Stimulated activated CD8-positive, alpha-beta memory T cell treated with anti-CD3 and anti-CD28 coated beads, Interleukin-12 subunit alpha, Interleukin-12 subunit beta, amount 100 ng/mL, for 1 hour (primary cell): ENCODE measurements at places on chromosomes 12 and 14.

- DNase-seq, result no peak
Observed at GRCh38 chr12:26113181-26113654, 11.6 kb downstream of the BHLHE41 start.

DNA sequence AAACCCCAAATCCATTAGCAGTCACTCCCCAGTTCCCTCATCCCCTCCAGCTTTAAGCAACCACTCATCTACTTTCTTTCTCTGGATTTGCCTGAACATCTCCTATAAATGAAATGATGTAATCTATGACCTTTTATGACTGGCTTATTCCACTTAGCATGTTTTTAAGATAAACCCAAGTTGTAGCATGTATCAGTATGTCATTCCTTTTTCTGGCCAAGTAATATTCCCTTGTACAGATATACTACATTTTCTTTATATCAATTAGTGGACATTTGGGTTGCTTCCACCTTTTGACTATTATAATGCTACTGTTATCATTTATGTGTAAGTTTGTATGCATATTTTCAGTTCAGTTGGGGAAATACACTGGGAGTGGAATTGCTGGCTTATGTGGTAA lies 83.4 kb downstream of the TESC start:
- no peak for DNase-seq

GRCh38 chr14:72615451-72616121 lies 278.3 kb downstream of the DPF3 start:
- DNase-seq, result no peak

DNA sequence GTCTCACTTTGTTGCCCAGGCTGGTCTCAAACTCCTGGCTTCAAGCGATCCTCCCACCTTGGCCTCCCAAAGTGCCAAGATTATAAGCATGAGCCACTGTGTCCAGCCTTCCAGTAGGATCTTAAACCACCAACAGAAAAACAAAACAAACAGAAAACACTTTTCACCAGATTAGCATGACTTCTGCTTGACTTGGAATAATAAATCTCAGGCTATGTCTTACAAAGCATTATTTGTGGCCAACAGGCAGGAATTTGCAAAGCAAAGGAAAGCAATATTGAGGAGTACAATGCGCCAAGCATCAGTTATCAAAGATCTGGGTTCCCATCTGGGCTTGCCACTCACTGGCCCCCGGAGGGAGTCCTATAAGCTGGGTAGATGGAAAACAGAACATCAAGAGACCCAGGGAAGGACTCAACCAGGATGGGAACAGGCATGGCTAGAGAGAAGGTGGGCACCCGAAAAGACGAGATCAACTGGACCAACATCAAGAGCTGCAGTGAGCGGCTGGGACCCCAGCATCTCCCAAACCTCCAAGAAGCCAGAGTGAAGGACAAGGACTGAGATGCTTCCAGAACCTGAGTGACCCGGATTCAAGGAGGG lies 101.2 kb downstream of the TMEM30B start:
- DNase-seq, result no peak

DNA sequence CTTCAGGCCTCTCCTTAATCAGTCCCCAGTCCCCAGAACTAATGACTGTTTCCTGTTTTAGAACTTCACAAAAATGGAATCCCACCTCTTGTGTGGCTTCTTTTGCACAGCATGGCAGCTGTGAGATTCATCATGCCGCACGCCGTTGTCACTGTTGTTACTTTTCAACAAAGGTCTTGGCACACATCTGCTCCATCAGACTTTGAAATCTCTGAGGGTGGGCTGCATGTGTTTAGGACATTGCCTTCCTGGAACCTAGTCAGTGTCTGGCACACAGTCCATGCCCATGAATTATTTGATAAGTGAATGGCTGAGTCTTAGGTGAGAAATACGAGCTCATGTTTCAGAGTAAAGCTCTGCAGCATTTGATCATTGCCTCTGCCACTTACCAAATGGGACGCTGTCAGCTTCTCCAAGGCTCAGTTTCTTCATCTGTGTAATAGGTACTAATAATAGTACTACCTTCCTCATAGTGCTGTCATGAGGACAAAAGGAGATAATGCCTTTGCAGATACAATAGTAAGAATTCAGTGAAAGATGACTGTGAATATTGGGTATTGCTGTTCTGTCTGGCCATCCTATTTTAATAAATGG lies 90.4 kb downstream of the SRRM4 start:
- no peak for DNase-seq

GRCh38 chr12:6085841-6086240 lies 38.6 kb downstream of the VWF start:
- no peak for DNase-seq

- DNase-seq, result no peak
Observed at GRCh38 chr12:30450872-30451271, 244.8 kb downstream of the IPO8 start.

- no peak for DNase-seq
Observed at GRCh38 chr12:118429688-118430383, 53.5 kb downstream of the SUDS3 start.

- no peak for DNase-seq
Observed at GRCh38 chr12:30188602-30189326, 405.0 kb upstream of the TMTC1 start.

GRCh38 chr12:74820324-74820723 lies 282.7 kb downstream of the ATXN7L3B start:
- no peak for DNase-seq

DNA sequence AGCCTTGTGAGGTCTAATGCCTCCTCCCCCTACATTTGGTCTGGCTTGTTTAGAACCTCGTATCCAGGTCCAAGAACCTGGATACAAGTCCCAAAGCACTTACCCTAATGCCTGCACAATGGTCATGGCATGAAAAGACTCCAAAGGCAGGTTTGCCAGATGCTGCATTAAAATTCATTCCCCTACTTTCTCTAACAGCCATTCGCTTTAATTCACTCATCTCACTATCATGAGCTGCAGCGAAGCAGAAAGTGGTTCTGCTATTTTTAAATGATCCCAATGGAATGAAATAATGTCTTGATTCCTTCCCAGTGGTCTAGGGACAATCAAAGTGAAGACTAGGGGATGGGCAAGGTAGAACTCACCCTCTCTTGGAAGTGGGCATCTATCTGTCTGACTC lies 72.5 kb upstream of the MAX start:
- no peak for DNase-seq

GRCh38 chr12:12592930-12593329 lies 18.7 kb upstream of the CREBL2 start:
- no peak for DNase-seq

- no peak for DNase-seq
Observed at GRCh38 chr14:99472937-99473336, 7.7 kb downstream of the SETD3 start.

DNA sequence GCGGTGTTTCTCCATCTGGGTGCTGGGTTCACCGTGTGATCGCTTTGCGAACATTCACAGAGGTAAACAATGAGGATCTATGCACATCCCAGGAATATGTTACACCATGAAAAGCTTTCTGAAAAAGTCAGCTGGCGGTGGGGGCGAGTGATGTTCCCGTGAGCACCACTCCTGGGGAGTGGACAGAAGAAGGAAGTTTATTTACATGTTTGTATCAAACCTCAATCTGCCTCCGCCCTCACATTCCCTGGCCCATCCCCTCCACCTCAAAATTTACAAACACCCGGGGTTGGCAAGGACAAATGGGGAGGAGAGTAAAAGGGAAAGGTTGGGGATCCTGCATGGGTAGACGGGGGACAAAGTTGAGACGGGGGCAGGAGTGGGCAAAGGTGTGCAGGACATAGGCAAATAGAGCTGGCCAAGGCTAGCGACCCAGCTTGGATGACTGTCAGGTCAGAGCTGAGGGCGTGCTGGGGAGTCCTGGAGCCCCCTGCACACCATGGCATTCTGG lies 6.9 kb downstream of the TNFRSF1A start:
- no peak for DNase-seq

GRCh38 chr12:24996820-24997219 lies 47.9 kb upstream of the BCAT1 start:
- no peak for DNase-seq

DNA sequence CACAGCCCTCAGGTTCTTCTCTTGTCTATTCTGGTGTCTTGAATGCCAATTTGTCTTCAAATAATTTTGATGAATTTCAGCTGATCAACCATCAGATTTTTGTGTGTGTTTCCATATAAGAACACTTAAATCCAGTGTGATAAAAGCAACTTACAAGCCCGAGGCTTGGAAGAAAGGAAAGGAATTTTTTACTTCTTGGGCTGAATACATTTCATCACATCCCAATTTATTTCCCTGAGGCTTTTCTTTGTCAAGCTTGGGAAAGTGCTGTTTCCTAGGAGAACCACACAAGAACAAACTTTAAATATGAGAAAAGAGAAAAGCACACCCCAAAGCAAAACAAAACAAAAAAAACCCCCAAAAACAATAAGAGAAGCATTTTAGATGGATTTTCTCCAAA lies 26.6 kb downstream of the GPRC5D start:
- no peak for DNase-seq

- no peak for DNase-seq
Observed at GRCh38 chr12:1948883-1949282, 30.4 kb upstream of the CACNA2D4 start.

GRCh38 chr14:50363714-50364111 lies 33.0 kb downstream of the CDKL1 start:
- peak; percentile 24 for DNase-seq

DNA sequence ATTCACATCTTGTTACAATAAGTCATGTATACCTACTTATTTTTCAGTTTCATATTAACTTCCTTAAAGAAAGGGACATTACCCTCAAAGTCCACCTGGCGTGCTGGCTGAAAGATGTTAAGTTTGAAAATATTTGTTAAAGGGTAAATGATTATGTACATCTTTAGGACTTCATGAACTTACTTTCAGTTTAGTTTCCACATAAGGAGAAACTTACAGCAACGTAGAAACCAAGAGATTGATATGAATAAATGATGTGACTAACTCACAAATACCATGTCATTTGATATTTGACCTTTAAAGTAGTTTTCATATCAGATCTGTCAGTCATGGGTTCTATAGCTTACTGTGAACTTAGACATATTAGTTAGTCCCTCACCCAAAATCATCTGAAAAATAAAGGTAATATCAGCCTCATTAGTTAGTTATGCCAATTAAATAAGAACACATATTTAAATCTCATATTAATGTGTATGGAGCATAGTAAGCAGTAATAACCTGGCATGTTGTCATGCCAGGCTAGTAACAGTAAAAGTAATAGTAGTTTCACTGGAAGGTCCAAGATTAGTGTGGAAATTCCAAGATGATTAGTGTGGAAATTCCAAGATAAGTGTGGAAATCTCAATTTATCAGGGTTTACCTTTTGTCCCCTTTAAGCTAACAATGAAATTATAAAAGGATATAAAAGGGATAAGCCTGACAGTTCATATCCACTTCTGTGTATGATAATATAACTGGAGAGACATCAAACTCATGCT lies 1.9 kb upstream of the CLEC2D start:
- DNase-seq, result no peak

- DNase-seq, result no peak
Observed at GRCh38 chr12:1531654-1532374, 62.6 kb downstream of the FBXL14 start.

DNA sequence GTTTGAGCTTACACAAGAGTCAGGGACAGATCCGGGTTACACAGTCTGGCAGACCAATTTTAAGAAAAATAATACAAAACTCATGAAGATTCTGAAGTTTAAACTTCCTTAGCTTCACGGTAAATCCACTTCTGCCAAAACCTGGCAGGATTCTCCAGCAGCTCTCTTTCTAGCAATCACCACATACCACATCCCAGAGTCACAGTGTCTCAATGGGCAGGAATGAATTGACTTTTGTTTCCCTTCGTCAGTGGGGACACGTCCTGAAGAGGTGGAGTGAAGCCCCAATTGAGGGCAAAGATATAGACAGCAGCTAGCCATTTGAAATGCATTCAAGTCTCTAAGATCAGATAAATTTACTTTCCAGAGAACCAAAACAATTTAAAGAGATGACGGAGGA lies 117.1 kb upstream of the ARHGAP5 start:
- no peak for DNase-seq

- no peak for DNase-seq
Observed at GRCh38 chr14:103593577-103593976, 30.8 kb downstream of the COA8 start.

DNA sequence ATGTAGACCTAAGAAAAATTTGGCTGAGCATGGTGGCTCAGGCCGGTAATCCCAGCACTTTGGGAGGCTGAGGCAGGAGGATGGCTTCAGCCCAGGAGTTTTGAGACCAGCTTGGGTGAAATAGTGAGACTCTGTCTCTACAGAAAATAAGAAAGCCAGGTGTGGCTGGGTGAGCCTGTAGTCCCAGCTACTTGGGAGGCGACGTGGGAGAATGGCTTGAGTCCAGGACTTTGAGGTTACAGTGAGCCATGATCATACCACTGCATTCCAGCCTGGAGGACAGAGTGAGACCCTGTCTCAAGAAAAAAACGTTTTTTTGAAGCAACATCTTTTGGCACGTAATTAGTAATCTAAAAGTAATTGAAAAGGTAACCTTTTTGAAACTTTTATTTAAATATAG lies 70.9 kb downstream of the FERMT2 start:
- no peak for DNase-seq

GRCh38 chr12:4991373-4991772 lies 52.3 kb upstream of the KCNA5 start:
- DNase-seq, result no peak

DNA sequence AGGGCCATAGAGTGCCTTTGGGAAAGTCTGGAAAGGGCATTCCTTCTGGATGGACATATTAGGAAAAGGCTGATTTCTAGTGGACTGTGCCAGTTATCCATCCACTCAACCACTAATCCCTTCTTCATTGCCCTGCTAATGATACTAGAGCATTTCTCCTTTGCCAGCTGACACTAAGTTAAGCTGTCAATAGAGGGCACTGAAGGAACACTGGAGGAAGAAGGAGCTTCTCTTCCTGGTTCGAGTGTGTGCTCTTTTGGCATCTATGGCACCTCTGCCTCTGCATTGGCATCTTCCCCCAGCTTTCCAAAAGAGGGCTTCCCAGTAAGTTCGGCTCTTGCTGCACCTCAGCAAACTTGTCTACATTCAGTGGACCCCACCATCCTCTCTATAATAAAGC lies 165.4 kb downstream of the DERA start:
- DNase-seq, result no peak

GRCh38 chr12:27344246-27344645 lies 11.6 kb downstream of the BMAL2 start:
- no peak for DNase-seq

GRCh38 chr14:34329301-34329700 lies 132.7 kb downstream of the SPTSSA start:
- DNase-seq, result no peak

DNA sequence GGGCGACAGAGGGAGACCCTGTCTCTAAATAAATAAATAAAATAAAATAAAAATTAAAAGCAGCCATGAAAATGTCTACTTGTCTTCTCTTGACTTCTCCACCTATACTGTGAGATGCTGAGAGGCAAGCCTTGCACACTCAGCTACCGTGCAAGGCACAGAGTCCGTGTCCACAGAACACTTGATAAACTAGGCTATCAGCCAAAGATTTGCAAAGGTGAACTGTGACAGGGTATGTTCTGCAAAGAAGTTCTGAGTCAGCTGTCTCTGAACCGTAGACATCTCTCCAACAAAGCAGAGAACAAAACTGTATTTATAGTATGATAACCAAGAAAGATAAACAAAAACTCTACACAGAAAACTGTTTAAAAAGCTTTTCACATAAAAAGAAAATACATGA lies 35.5 kb downstream of the STXBP6 start:
- no peak for DNase-seq

- DNase-seq, result no peak
Observed at GRCh38 chr12:57235017-57235727, 5.7 kb downstream of the SHMT2 start.

GRCh38 chr12:3034067-3034750 lies 43.0 kb upstream of the TSPAN9 start:
- DNase-seq, result no peak
